ENCODE measurements at places on chromosomes 3 and 15. TPM values are rescaled to one million over a fixed set of nuclear protein-coding genes. Genes with fewer than 3 reads are reported as not detected.

The ONECUT1 gene
- total RNA-seq: not detected

The STRIT1 gene
- total RNA-seq: not detected

The MEX3B gene
- 2.5 TPM for total RNA-seq

The BTLA gene
- 0.13 TPM for total RNA-seq

The COL8A1 gene
- 34.6 TPM for total RNA-seq

The CCDC80 gene
- total RNA-seq: 378 TPM

The PLA2G4E gene
- not detected for total RNA-seq

The LRRC31 gene
- not detected for total RNA-seq
